ENCODE measurements at places on chromosomes 3 and 15.
A peak's percentile ranks its signal among the peaks of the same experiment; 100 is the strongest.

DNA sequence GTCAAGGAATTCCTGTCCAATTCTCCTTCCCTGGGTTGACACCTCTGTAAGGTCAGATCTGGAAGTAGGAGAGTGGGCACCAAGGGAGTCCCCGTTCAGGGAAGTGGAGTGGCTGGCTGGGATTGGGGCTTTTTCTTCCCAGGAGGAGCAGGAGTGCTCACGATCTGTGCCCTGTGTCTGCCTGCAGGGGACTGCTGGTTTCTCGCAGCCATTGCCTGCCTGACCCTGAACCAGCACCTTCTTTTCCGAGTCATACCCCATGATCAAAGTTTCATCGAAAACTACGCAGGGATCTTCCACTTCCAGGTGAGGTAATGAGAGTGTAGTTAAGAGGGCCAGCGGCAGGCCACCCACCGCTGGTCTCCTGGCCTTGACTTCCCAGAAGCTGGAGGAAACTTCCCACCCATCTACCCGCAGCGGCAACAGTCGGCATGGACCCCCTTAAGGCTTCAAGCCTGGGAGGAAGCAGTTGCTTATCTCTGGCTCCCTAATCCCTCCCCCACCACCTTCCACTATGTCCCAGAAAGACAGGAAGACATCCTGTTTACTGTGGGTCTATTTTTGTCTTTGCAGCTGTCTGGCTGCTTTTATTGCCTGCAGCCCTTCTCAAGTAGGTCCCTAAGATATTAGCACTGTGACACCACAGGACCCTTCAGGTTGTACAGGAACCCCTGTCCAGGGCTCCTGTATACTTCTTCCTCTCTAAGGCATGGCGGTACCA, 26.8 kb downstream of the CAPN3 start:
- DNase-seq: no peak

GRCh38 chr3:70722018-70722417, 409.6 kb upstream of the MDFIC2 start:
- DNase-seq: no peak

GRCh38 chr3:149702691-149703441, 45.0 kb upstream of the WWTR1 start:
- no peak for DNase-seq

- no peak for DNase-seq
These were observed 37.2 kb downstream of the HMG20A start for GRCh38 chr15:77457905-77458265.

DNA sequence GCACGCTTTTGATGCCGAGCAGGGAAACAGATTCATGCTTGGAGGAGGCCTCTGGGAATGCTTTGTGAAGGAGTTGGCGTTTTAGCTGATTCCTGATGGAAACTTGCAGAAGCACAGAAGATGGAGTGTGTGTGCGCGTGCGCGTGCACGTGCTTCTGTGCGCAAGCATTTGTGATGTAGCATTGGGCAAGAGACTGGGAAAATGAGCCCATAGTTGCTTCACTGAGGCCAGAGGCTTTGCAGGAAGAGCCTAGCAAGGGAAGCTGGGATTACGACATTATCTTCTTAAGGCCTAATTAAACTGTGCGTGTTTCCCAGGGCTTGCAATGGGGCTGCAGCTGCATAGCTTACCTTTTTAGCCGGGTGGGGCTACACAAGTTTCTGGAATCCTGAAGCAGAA, 18.1 kb upstream of the AGBL1 start:
- DNase-seq: no peak

- no peak for DNase-seq
These were observed 52.8 kb downstream of the RAF1 start for GRCh38 chr3:12611117-12611516.

DNA sequence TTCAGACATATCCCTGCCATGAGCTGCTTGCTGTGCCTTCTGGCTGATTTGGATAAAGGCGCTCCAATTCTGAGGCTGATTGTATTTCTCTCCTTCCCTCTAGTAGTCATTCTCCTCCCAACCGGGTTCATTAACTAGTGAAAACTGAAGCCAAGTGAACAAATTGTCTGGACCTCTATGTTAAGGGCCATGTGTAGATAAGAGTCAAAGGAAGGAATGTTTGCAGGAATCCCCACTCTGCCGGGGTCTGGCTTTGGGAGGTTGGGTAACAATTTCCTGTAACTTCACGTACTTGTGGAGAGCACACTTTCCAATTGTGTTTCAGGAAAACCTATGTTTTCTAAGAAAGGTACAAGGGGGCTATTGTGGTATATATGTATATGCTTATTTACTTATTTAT, 38.2 kb upstream of the SUCLG2 start:
- no peak for DNase-seq

DNA sequence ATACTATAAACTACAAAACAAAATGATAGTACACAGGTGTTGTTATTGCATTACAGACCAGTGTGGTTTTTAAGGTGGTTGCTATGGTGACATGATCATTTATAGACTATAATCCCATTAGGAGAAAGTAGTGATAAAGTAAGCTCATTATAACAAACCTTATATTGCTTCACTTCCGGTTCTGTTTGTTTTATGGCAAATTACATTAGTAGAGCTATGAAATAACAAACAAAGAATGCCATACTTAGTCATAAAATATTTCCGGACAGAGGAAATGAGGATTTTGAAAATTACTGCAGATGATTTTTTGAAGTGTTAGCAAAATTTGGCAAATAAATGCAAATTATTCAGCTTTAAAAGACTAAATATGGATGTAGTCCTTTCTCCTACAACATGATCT, 640.4 kb upstream of the ARPP21 start:
- no peak for DNase-seq

GRCh38 chr3:117633207-117633606, 923.6 kb downstream of the TUSC7 start:
- DNase-seq: no peak

DNA sequence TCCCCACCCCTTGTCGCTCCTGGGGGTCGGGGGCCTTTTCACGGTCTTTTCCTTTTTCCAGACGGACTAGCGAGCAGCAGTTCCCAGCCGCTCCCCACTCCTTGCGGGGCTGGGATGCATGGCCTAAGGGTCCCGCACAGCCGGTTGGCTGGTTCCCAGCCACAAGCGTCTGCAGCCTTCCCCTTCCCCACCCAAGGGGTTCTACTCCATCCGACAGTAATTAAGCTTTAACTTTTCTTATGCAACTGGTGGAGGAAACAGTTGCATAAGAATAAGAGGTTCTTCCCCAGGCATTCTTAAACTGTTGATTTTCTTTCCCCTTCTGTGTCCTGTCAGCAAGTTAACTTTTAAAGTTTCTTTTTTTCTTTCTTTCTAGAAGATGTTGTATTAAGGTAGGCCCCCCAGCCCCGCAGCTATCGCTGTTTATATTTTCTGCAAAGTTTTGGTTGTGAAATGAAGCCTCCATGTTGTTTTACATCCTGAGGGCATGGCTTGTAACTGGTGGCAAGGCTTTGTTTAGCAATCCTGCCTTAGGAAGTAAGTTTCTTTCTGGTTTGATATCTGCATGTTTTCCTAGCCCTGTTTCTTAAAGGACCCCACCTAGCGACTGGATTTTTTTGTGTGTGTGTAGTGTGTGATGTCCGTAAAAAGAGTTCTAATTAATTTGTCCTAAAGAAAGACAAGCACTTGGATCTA, 207.5 kb downstream of the ZNF385D start:
- DNase-seq: no peak

DNA sequence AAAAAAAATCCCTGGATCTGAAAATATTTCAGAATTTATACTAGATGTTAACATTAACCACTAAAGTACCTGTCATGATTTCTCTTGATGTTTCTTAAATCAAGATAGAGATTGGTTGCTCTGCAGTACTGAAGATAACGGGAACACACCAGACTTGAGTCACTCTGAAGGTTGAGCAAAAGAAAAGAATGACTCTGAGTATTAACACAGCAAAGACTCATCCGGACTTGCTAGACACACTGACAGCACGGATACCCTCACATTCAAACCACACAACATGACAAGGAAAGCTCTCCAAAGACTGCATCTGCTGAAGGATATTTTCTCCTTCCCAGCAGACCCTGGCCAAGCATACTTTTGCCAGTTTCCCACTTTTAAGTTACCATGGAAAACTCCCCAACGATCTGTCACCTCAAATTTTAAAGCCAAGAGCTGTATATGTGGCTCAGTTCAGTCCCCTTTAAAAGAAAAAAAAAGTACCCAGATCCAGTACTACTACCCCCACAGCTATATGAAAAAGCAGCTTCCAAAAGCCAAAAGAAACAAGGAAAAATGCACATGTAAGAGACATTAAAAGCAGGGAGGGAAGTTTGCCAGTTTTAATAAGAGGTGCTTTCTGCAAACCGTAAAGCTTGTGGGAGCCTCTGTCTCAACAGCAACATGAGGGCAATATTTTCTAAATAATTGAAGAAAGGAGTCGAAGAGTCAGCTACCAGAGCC, 8.3 kb downstream of the EOGT start:
- no peak for DNase-seq

- peak; percentile 44 for DNase-seq
These were observed 483 bp downstream of the VPS13C start for GRCh38 chr15:62059816-62060112.

GRCh38 chr15:78831229-78832207, 20.3 kb upstream of the ADAMTS7 start:
- DNase-seq: no peak

GRCh38 chr3:52809662-52810377, 15.2 kb downstream of the ITIH3 start:
- DNase-seq: no peak

DNA sequence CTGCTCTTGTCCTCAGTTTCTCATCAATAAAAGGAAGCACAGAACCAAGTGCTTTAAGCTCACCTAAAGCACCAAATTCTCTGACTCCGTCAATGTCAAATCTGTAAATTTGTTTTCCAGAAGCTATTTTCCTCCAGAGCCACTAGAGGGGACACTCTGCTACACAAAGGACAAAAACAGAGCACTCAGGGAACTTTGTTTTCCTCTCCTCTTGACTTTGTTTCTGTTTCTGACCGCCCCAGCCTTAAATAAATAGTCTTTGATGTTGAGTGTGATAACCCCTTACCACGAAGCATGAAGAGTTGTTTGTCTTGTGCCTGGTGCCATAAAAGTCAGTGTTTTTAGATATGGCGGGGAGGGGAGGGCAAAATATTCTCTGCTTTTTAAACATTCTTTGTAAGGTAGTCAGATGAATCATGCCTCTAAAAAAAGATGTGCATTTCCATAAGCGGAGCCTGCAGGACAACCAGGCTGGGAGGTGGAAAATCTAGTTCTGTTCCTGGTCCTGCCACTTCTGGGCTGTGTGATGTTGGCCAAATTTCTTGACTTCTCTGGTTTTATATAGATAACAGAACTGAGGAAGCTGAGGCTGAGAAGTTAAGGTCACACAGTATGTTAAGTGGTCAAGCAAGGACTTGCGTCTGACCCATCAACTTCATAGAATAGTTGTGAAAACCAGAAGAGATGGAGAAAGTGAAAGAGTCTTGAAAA, 7.3 kb upstream of the ZBTB38 start:
- DNase-seq: no peak

- no peak for DNase-seq
These were observed 224.4 kb downstream of the CADM2 start for GRCh38 chr3:85182975-85183752.

- DNase-seq: no peak
These were observed 207.7 kb downstream of the FAM43A start for GRCh38 chr3:194893121-194893987.

DNA sequence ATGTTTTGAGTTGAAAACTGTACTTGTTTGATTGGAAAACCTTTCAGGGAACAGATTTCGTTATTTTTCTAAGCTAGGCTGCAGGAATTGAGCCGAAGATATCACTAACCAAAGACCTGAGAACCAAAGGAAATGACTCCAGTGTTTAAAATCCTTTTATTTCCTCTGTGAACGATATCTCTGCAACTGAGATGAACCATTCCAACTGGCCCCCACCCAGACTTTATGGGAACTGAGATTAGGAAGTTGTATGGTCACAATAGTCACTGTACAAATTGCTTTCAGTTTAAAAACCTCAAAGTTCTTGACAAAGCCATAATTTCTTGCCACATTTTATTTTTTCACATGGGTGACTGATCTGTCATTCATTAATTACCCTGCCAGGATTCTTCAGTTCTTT, 232.4 kb downstream of the RBMS3 start:
- no peak for DNase-seq

DNA sequence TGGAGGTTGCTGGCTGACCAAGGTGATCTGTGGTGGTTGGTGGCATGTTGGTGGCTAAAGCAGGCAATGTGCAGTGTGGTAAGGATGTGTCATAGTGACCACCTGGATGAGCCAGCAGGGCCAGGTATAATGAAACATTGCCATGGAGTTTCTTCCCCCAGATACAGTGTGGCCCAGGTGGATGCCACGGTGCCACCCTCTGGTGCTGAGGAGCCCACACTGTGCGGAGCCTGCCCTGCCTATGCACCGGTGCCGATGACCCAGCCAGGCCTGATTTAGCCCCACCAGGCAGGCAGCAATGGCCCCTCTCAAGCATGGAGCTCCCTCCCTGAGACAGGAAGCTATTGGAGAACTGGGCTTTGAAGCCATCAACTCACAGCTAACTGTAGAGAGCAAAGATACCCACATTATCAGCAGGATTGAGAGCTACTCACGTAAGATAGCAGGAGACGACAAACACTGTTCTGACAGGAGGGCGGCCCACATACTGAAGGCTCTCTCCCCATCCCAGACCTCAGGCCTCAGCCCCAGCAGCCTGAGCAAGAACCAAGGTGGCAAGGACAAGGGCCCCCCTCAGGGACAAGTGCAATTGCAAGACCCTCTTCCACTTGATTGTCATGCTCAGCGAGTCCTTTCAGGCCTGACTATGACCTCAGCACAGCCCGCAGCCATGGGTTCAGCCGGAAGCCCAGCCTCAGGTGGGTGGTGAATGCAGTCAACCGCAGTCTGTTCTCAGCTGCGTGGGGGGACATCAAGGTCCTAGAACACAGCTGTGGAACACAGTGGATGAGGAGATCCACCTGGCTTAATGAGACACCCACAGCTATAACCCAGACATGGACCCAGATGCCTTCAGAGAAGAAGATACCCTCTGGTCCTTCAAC, 82.8 kb upstream of the CDV3 start:
- peak; percentile 71 for DNase-seq

DNA sequence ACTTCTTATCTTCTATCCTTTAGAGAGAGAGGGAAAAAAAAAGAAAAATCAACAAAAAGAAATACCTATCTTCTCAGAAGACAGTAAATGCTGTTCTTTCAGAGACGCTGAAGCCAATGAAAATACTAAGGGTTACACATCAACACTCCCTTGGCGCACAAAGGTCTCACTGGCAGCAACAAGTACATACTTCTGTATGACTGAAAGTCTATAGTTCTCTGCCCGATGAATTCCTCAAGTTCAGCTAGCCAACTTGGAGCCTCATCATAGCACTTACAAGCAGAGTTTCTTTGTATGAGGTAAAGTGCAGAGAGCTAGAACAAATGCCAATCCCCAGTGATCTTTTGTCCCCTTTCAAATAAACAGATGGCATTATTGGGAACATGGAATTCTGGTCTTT, 62.7 kb downstream of the CPNE4 start:
- DNase-seq: no peak

DNA sequence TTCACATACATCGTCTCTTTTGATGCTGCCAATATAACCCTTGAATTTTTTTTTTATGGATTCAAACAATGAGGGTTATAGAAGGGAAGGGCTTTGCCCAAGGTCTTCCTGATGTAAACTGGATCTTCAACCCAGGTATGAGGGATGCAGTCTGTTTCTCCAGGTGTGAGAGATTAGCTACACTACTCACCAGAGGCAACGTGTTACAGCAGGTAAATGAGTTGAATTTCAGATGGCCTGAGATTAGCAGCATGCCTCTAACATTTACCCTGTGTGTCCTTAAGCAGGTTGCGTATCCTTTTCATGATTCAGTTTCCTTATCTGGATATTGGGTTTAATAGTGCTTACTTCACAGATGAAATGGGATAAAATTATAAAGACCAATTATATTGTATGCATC, 1.9 kb downstream of the RTP4 start:
- no peak for DNase-seq
